ENCODE measurements at places on chromosomes 1 and 21.

DNA sequence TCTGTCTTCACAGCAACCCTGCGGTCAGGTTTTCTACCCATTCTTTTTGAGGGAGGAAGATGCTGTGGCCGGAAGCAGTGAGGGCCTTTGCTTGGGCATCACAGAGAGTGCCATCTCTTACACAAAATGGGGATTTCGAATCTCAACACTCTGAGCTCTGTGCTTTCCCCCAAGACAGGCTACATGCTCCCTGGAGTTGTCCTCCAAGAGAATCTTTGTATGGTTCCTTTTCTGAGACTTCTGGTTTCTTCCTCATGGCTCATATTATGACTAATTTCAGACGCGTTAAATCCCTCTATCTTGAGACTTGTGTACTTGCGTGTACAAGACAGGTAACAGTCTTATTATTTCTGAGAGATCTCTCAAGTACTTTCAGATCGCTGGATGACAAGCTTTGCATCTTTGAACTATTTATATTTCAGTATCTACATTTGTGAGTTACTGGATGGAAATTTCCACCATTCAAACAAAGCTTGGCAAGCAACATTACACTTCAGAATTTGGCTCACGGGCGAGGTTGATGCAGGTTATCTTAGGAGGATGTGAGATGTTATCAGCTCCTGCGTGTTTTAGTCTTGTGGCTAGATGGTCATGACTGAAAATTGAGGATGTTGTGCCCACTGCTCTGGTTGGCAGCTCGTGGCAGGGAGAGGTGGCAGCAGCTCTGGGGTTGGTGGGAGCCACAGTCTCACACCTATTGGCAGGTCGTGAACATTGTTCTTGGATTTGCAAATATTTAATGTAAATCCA lies 19.4 kb downstream of the ABCG1 start:
- no peak for DNase-seq

GRCh38 chr1:157040802-157041201 lies 4.7 kb downstream of the ARHGEF11 start:
- DNase-seq, result no peak

DNA sequence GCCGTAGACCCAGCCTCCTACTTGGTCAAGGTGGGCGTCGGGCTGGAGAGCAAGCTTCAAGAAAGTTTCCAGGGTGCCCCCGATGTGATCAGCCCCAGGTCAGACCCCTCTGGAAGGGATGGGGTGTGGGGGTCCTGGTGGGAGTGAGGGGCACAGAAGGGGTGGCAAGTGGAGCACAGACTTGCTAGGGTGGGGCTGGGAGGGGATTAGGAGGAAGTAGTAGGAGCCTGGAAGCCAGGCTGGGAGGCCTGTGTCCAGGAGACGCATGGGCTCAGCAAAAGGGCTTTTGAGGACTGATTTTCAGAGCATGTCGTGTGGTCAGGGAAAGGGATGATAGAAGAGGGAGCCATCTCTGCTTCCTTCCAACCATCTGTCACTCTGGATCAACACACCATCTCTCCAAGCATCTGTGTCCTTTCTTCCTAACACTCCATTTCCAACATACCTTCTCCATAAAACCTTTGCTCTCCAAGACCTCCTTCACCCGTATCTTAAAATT lies 8.5 kb downstream of the TRIM46 start:
- DNase-seq, result no peak

- no peak for DNase-seq
Observed at GRCh38 chr1:39827201-39827600, 38.5 kb upstream of the BMP8B start.

DNA sequence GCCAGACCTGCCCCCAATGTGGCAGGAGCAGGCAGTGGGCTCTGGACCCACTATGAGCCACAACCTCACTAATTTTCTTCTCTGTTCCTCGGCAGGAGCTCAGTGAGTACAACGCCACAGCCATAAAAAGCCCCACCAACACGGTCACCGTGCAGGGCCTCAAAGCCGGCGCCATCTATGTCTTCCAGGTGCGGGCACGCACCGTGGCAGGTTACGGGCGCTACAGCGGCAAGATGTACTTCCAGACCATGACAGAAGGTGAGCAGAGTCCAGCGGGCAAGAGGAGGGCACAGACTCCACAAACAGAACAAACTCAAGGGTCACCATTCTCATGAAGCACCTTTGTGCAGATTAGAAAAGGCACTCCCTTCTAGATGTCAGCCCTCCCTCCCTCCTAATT lies 79.9 kb downstream of the LACTBL1 start:
- DNase-seq, result no peak

- DNase-seq, result no peak
Observed at GRCh38 chr1:100775483-100775882, 55.9 kb downstream of the VCAM1 start.

- DNase-seq, result no peak
Observed at GRCh38 chr1:178344513-178345091, 152.2 kb downstream of the CLEC20A start.

GRCh38 chr1:54151013-54151412 lies 1.8 kb downstream of the CDCP2 start:
- no peak for DNase-seq

GRCh38 chr1:40627987-40628902 lies 37.2 kb downstream of the RIMS3 start:
- no peak for DNase-seq

DNA sequence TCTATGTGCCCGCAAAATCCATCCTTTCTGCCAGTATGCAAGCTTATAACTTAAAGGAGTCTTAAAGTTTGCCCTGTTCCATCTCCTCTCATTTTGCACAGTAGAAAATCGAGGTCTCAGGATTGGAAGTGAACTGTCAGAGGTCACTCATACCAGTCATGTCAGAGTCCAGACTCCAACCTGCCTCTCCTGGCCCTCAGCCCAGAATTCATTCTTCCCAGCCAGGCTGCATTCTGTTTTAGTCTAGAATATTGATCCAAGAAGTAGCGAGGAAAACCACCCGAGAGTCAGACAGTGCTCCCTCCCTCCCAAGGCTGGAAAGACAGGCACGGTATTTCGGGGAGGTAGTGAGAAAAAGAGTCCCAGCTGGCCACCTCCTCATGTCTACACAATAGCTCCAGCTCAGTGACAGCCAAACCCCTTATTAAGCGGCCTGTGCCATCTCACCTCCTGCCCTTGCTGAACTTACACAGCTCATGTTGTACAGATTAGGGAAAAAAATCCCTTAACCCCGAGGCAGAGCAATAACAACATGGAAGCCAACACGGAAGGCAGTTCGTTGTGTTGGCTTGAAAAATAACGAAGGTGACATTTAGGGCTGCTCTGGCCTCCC lies 89.4 kb downstream of the OMA1 start:
- DNase-seq, result no peak

DNA sequence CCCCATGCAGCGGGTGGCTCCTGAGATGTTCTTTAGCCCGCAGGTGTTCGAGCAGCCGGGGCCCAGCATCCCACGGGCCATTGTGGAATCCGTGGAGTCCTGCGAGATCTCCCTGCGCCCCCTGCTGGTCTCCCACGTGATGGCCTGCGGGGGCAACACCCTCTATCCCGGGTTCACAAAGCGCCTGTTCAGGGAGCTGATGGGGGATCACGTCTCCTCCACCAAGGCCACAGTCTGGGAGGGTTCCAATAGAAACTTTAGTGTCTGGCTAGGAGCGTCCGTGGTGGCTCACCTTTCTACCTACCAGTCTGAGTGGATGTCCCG lies 71.0 kb downstream of the ACTL8 start:
- DNase-seq, result no peak

DNA sequence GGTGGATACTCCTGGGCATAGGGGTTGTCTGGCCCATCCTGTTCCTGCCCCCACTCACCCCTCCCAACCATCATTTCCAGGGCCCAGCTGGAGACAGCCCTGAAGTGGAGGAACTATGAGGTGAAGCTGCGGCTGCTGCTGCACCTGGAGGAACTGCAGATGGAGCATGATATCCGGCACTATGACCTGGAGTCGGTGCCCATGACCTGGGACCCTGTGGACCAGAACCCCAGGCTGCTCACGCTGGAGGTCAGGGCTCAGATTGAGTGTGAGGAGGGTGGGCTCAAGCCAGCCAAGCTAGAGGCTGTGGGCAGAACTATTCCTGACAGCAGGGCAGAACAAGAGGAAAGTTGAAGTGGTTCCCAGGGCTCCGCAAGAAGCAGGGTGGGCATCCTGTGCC lies 14.2 kb downstream of the RHOC start:
- no peak for DNase-seq

DNA sequence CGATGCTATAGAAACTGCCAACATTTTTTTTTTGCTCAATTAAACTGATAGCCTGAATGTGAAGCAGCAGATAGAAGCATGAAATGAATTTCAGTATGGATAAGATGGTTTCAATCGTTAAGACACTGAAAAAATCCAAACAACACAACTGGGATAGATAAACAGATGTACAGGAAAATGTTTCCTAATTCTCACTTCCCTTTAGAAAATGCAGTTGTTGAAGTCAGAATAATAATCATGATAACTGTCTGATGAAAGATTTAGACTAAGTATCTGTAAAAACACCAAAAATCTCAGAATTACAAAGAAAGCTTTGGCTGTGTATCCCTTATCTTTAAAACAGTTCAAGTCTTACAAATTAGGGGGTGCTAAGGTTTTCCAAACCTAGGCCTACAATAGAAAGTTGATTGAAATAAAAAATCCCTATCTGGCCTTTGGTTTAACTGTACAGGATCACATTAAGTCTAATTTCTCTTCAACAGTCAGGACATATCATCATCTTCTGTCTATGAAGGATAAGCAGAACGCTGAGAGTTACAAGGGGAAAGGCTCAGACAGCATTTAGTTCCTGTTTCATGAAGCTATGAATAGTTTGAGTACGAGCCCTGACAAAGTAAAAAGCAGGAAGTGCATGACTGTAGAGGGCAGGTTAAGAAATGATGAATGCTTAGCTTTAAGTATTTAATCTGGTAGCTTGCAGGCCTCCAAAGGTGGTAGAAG lies 203.2 kb downstream of the APP start:
- DNase-seq, result no peak

GRCh38 chr1:204398197-204399125 lies 13.2 kb downstream of the PPP1R15B start:
- DNase-seq, result no peak

GRCh38 chr1:44717156-44717555 lies 13.8 kb downstream of the RNU5D-1 start:
- no peak for DNase-seq

DNA sequence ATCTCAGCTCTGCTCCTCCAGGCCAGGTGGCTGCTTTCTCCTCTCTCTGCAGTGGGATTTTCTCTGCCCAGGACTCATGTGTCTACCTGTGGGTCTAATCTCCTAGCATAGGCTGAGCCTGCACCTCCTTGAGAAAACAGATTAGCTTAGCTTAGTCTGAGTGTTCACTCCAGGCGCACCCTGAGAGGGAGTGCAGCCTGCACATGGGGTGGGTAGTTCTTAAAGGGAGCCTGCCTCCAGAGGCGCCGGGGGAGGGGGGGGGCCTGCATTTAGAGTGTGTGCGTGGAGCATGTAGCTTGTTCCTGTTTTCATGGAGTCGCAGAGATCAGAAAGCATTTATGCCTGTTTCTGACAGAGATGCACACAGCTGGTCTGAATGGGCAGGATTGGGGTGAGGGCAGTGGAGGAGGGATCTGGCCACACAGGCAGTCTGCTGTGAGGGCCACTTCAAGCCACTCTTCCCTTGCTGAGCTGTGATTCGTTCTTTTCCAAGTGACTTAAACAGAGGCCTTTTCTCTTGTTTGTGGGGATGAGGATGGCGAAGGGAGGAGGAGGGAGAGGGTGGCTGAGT lies 45.2 kb downstream of the GALNT2 start:
- no peak for DNase-seq

DNA sequence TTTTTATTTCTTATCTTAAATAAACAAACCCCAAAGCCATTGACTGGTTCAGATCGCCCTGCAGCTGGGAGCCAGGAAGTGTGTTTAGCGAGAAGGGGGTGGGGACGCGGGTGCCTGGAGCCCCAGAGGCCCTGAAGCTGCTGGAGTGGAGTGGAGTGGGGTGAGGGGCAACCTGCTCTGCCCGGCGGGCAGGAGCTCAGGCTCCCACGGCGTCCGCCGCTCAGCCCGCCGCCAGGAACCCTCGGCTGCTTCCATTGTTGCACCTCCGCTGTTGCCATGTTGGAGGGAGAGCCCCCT lies 673 bp downstream of the PIK3C2B start:
- DNase-seq, result no peak

Measured in stimulated activated CD8-positive, alpha-beta memory T cell treated with anti-CD3 and anti-CD28 coated beads, Interleukin-2, amount 100 ng/mL, for 1 hour (primary cell).